ENCODE measurements at places on chromosomes 4 and X.
A peak's percentile ranks its signal among the peaks of the same experiment; 100 is the strongest.

DNA sequence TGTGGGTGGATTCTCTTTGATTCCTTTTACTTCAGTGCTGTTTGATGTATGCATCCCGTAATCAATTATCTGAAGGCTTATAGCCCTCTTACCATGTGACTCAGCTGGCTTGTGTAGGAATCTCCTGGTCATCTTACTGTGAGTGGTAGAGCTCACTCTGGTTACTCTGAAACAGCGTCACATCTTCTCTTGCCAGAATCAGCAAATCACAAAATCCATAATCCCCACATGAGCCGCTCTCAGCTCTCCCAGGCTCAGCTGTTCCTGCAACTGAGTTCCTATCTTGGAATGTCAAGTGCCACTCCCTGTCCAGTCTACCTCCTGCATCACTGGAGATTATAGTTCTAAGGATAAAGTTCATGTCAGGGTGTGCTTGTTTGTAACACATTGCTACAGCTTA is 278.0 kb downstream of the FBXO8 start:
- no peak for DNase-seq

- no peak for DNase-seq
Measured at GRCh38 chr4:26819026-26819425, 41.6 kb upstream of the STIM2 start.

DNA sequence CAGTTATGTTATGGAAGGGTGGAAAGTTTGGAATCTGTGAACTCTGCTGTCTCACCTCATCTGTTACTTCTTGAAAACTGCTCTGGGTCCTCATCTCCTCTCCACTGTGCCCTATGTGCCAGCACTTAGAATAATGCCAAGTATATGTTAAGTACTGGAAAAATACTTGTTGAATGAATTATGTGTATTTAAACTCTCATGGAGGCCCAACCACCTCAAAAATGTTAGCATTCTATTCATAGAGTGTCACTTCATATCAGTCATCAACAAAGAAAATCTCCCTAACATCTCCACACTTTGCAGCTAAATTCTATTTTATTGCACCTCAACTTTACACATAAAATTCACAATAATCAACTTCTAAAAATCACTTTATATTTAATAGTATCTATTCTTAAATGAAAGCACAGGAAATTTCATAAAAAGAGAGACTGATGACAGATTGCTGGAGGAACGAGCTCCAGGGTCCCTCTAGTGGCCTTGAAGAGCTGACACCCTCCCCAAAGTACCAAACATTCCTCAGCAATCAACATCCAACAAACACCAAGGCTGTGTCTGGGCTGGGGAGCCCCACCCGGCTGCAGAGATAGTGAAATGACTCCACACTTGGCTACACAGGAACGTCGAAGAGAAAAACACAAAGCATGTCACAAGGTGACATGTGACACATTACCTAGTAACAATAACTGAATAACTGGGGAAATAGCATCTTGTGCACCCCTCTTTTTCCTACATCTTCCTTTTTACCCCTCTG is 45.8 kb downstream of the SLC39A8 start:
- peak; percentile 60 for DNase-seq

- DNase-seq: no peak
Measured at GRCh38 chr4:186701273-186701672, 22.4 kb downstream of the FAT1 start.

DNA sequence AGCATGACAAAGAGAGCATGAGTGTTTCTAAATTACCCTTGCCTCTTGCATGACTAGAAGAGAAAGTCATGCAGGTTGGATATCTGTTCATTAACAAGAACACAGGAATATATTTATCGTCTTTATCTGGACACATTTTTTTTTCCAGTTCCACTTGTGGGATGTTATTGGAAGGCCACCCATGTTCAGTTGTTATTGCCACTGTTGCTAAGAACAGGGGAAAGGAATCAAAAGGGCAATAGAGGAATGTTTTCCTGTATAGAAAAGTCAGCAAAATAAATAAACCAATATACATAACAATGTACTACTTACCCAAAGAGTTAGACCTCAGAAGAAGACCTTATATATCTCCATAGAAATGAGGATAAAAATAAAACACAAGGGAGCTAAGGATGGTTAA is 270.1 kb downstream of the QDPR start:
- DNase-seq: no peak

DNA sequence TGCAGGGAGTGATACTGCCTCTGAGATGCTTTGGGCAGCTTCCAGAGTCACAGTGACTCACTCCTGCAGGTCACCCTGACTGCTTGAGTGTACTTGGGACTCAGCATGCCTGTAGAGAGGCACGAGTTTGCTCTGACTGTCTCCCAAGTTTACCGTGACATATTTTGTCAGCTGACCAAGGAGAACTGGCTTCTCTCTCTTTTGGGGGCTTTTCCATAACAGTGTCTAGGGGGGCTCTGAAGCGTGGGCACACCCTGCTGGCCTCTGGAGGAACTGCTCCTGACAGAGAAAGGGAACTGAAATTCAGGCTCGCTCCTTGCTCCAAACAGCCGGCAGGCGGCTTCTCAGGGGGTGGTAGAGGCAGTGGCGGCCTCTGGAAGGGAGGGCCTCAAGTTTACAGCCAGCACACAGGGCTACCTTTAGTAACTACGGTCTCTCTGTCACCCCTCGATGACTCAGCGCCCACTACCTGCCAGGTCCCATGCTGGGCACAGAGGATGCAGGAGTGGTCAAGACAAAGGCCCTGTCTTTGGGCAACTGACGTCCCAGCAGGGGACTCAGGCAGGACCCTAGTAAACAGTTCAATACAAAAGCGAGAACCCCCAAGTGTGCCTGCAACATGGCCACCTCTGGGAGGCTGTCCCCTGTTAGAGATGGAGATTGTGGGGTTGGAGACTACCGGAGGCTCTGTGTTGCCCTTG is 17.8 kb downstream of the ZNF185 start:
- peak; percentile 40 for DNase-seq

DNA sequence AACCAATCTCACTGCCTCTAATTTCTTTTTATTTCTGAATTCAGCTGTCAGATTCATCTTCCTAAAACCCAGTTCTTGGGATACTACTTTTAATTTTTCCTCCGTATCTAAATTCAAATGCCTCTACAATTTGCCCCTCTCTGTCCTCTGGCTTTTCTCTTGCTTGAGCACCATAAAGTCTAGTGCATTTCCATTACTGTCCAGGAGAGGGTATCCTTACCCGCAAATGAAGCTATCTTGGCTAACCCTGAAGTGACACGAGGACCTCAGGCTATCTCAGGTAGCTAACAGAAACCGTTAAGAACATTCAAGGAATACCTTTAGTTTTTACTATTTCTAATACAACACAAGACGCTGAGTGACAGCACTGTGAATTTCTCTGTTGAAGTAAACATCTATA is 49.4 kb upstream of the PRR32 start:
- peak; percentile 13 for DNase-seq

- DNase-seq: no peak
Measured at GRCh38 chrX:120332394-120332793, 21.1 kb upstream of the TMEM255A start.

DNA sequence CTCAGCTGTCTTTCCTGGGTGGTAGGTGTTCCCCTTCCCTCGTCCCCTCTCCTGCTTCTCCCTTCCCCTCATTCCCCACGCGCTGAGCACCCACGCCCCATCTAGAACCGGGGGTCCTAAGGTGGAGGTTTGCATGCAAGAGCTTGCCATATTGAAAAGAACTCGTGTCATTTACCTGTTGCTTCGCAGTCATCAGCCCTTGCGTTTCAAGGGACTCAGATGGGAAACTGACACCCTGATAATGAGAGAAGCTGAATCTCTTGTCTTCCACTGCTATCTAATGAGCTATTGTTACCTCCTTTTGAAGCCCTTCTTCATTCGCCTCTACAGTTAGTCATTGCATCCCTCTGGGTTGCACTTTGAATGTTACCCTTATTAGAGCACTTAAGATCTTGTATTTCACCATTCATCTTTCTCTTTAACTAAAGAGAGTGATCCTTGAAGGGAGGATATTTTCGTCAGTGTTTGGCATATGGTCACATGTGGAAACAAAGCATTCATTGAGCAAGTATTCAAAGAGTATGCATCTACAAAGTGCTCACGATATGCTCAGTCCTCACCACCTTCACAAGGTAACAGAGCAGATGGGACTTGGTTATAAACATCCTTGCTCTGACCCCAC is 25.7 kb downstream of the ARL9 start:
- no peak for DNase-seq

- peak; percentile 3 for DNase-seq
Measured at GRCh38 chr4:96293806-96294205, 453.9 kb downstream of the PDHA2 start.

DNA sequence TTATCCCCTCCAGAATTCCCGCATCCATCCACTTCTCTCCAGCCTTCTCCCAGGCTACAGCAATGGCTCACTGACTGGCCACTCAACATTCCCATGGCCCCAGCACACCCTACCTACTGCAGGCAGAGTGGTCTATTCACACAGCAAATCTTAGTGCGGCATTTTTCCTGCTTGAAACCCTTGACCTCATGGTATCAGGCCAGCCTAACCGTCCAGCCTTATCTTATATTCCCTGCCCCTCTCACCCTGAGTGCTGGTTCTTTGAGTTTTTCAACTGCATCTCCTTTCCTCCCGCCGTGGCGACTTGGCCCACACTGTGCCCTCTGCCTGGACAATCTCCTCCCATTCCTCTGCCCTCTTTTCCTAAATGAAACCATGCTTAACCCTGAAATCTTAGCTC is 10.0 kb upstream of the S100G start:
- DNase-seq: no peak
